ENCODE measurements at places on chromosomes 3 and 15.

DNA sequence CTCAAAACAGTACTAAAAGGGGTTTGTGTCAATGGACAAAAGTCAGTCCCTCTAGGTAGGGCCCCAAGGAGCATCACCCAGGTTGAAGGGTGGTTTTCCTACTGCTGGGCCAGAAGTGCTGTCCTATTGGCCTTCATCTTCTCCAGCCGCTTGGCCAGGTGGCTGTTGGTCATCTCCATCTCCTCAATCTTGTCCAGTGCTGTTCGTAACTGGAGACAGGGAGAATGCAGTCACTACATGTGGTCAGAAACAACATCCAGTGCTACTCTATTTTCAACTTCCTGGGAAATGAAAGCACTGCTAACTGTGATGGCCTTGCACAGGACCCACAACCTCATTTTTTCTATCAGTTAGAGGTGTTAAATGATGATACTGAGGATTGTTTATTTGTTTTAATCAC is 60.4 kb downstream of the MLH1 start:
- DNase-seq = no peak

- peak; percentile 56 for DNase-seq
These were observed 493.4 kb upstream of the TGFBR2 start for GRCh38 chr3:30112902-30113484.

GRCh38 chr15:67808821-67809220 is 16.5 kb upstream of the SKOR1 start:
- DNase-seq = no peak

- peak; percentile 84 for DNase-seq
These were observed 19.4 kb downstream of the TGFBR2 start for GRCh38 chr3:30625541-30626438.

GRCh38 chr15:98706986-98707385 is 58.6 kb downstream of the IGF1R start:
- DNase-seq = no peak

- peak; percentile 51 for DNase-seq
These were observed 76.0 kb downstream of the TRANK1 start for GRCh38 chr3:36868614-36869436.

DNA sequence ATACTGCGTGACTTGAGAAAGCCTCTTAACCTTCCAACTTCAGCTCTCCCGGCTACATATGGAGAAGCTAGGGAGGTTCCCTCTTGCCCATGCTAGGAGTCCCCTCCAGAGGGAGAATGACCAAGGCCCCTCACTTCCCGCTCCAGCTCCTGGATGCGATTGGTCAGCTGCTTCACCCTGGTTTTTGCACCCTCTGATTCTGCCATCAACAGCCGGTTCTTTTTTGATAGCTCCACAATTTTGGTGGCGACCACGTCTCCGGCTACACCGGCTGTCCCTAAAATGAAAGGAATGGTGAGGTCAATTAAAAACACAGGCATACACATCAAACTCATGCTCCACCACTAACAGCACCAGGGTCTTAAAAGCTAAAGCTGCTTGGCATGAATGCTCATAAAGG is 20.6 kb downstream of the CCDC13 start:
- no peak for DNase-seq

GRCh38 chr3:173066044-173067004 is 74.7 kb downstream of the SPATA16 start:
- DNase-seq = peak; percentile 31

GRCh38 chr3:181212271-181212670 is 222.7 kb upstream of the DNAJC19 start:
- DNase-seq = no peak

DNA sequence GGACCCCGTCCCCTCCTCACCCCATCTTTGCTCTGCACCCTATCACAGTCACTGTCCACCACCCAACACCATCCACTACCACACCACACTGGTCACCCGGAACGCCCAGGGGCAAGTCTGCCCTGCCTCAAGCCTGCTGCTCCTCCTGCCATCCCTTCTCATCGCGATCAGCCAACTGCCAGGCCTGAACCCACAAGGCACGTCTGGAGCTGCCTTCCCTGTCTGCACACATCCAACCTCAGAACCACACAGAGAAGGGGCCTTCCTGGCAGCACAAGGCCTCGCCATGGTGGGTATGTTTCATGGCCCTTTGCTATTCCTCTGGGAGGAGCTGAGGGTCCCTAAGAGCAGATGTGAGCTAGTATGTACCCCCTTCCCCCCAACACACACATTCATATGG is 3.4 kb upstream of the DUSP7 start:
- DNase-seq = no peak

DNA sequence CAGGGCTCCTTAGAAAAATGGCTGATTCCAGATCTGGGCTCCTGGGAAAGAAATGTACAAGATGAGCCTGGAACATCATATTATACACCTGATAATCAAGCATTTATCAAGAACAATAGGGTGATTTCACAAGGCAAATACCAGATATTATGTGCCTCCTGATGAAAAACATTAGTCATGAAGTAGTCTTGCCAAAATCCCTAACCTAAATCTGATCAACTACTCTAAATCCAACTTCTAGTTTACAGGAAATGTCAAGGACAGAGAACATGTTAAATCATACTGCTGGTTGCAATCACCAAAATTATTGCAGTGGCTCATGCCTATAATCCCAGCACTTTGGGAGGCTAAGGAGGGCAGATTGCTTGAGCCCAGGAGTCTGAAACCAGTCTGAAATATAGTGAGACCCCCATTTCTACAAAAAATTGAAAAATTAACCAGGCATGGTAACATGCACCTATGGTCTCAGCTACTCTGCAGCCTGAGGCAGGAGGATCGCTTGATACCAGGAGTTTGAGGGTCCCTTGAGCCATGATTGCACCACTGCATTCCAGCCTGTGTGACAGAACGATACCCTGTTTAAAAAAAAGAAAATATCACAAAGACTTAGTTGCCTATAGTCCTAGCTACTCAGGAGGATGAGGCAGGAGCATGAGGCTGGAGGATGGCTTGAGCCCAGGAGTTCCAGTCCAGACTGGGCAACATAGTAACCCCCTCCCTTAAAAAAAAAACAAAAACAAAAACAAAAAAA is 34.9 kb upstream of the ATP13A3 start:
- DNase-seq = peak; percentile 68

DNA sequence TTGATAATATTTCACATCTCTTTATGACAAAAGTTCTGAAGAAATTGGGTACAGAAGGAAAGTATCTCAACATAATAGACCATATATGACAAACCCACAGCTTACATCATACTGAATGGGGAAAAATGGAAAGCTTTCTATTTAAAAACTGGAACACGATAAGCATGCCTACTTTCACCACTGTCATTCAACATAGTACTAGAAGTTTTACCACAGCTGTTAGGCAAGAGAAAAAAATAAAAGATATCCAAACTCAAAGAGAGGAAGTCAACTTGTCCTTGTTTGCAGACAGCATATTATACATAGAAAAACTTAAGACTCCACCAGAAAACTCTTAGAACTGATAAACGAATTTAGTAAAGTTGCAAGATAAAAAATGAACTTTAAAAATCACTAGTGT is 40.3 kb downstream of the COPS2 start:
- peak; percentile 35 for DNase-seq

DNA sequence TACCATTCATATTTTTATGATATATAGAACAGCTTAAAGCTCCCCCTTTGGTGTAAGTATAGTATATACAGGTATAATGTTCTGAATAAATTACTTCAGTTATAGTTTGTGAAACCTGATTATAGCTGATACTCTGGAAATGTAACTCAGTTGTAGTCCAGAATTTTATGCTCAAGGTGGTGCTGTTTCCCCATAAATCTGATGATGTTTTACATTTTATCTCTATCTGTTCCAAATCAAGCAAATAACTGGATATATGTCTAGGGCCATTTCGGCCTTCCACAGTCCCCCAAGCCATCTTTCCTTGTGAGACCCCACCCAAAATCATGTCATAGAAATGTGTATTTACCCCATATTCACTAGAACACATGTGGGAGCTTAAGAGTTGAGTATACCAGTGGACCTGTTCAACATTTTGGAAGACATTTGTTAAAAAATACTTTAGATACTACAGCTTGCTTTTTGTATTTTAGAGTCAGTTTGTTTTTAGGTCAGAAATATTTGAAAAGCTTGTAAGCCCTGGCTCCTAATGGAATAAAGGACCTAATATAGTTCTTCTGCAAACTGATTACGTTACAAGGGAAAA is 107.1 kb downstream of the ATG7 start:
- peak; percentile 73 for DNase-seq

GRCh38 chr3:110928016-110928662 is 143.5 kb upstream of the NECTIN3 start:
- no peak for DNase-seq

DNA sequence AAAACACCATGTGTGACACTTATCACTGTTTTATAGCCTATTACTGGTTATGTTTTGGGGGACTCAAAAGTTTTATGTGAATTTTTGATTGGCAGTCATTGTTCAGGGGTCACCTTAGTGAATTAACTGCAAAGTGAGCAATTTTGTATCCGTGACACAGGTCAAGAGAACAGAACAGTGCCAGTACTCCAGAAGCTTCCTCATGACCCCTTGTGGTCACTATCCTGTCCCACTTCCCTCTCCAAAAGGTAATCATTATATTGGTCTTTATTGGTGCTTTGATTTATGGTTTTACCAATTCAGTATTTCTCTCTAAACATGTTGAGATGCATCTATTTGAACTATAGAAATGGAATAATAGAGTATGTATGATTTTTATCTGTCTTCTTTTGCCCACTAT is 107.1 kb downstream of the STT3B start:
- DNase-seq = no peak

- DNase-seq = no peak
These were observed 96.8 kb downstream of the BBX start for GRCh38 chr3:107619549-107619948.

DNA sequence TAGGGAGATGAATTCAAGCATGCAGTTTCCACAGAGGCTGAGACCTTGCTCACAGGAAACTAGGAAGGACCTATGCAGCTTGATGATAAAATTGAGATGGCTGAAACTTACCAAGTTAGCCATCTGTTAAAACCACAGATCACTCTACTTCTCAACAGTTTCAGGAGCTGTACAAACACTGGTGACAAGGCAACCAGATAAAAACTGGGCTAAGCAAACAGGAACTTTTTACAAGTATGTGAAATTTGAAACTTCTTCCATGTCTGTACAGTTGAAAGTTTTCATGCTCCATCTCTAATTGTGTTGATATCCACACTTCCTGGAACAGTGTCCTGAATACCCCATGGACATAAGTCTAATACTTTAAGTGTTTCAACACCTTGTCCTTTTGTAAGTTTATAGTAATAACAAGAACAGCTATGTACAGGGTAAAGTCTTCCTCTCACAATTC is 78.2 kb downstream of the FAIM start:
- peak; percentile 82 for DNase-seq

- DNase-seq = no peak
These were observed 14.1 kb upstream of the SLC35G2 start for GRCh38 chr3:136804813-136805212.

- DNase-seq = peak; percentile 17
These were observed 65.4 kb upstream of the PFN2 start for GRCh38 chr3:150035910-150036612.

- no peak for DNase-seq
These were observed 90.1 kb downstream of the CPNE4 start for GRCh38 chr3:131944676-131945075.

DNA sequence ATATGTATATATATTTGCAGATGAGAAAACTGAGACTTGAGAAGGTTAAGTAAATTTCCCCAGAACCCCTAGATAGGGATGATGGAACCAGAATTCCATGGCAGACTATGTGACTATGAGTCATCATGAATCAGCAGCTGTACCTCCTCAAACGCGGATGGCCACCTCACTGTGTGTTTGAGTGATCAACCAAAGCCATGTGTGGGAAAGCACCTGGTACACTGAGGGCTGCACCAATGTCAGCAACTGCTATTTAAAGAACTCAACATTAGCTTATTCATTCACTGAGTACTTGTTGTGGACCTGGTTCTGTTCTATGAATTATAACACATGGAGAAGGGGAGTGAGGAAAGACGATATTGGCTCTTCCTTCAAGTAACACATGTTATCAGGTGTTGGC is 377.0 kb downstream of the GAP43 start:
- peak; percentile 58 for DNase-seq

DNA sequence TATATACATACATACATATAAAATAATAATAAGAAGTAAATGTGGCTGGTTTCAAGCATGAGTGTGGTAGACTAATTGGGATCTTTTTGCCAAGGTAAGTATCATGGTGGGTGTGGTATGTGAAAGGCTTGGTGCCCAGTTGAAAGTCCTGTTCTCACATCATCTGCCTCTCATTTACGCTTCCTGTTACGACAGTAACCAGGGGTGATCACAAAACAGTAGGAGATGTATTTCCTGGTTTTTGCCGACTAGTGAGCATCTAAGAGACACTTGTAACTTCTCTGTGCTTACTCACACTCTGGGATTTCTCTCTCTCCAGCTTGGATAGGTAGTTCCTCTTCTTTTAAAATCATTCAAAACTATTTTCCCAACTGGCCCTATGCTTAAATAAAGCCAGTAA is 1028.3 kb upstream of the NR2F2 start:
- no peak for DNase-seq

DNA sequence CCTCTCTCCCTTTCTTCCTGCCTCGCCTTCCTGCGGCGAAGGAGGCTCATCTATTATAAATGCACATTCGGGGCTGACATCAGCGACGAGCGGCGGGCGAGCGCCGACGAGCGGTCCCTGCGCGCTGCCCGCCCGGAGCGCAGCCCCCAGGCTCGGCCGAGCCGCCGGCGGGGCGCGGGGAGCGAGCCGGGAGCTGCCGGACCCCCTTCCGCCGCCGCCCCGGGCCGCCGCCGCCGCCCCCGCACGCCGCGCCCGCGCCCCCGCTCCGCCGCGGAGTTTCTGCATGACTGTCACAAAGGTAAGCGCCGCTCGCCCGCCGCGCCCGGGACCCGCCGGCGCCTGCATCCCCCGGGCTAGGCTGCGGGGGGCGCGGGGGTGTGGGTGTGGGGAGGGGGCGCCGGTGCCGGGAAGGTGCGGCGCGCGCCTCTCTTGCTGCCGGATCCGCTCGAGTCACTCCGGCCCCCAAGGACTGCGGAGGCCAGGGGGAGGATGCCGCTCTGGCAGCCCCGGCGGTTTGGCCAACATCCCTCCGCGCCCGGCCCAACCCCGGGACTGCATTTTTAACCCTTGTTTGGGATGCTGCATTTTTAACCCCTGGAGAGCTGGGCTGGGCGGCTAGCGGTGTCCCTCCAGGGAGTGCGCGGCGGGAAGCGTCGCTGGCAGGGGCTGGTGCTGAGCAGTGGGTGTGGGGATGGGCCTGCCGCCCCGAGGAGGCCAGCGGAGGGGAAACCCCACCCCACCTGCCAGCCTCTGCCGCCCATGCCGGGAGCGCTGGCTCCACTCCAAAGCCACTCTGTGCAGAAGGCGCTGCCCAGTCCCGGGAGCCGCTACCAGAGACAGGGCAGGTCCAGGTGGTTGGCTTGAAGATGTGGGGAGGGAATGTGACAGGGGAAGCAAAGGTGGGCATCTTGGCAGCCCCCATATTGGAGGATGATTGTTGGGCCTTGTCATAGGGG is at the start of gene CORO2B:
Gene CORO2B, plus strand, starts transcription at position 14 of the 956 bp plus-strand sequence. Its CDS starts 270 bp downstream, at position 284.
- DNase-seq = no peak

DNA sequence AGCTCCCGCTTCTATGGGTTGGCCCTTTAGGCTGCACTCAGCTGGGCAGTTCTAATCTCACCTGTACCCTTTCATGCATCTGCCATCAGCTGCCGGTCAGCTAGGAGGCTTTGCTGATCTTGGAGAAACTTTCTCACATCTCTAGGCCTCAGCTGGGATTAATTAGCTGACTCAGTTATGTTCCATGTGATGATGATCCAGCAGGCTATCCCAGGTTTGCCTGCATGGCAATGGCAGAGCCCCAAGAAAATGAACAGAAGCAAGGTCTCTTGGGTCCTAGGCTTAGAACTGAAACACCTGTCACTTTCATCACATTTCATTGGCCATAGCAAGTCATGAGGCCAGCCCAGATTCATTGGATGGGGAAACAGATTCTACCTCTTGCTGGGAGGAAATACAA is 304.6 kb upstream of the TBC1D5 start:
- DNase-seq = no peak

GRCh38 chr3:33513262-33513863 is 73.2 kb upstream of the UBP1 start:
- no peak for DNase-seq
